ENCODE measurements at places on chromosomes 1 and 21.

DNA sequence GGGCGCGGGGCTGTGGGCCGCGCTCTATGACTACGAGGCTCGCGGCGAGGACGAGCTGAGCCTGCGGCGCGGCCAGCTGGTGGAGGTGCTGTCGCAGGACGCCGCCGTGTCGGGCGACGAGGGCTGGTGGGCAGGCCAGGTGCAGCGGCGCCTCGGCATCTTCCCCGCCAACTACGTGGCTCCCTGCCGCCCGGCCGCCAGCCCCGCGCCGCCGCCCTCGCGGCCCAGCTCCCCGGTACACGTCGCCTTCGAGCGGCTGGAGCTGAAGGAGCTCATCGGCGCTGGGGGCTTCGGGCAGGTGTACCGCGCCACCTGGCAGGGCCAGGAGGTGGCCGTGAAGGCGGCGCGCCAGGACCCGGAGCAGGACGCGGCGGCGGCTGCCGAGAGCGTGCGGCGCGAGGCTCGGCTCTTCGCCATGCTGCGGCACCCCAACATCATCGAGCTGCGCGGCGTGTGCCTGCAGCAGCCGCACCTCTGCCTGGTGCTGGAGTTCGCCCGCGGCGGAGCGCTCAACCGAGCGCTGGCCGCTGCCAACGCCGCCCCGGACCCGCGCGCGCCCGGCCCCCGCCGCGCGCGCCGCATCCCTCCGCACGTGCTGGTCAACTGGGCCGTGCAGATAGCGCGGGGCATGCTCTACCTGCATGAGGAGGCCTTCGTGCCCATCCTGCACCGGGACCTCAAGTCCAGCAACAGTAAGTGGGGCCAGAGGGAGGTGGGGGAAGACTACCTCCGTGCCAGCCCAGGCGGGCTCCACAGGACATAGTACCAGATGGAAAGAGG is 808 bp downstream of the MAP3K21 start:
- H3K4me3 ChIP-seq, result peak overlapping the region; percentile 83
- H3K27me3 ChIP-seq, result no peaks in the 10 kb centered on the region
- H3K36me3 ChIP-seq, result no peaks in the 10 kb centered on the region
- H3K27ac ChIP-seq, result peak overlapping the region; percentile 86
- peak; percentile 51 for DNase-seq

GRCh38 chr1:248892590-248892989 is 13.4 kb upstream of the PGBD2 start:
- DNase-seq, result no peak
- H3K4me3 ChIP-seq, result no peak overlapping the region
- no peak overlapping the region for H3K27ac ChIP-seq

- H3K36me3 ChIP-seq, result peaks cover 2% of the 10 kb centered on the region
- peak overlapping the region; percentile 39 for H3K27ac ChIP-seq
- peaks cover 41% of the 10 kb centered on the region for H3K4me1 ChIP-seq
- no peaks in the 10 kb centered on the region for H3K27me3 ChIP-seq
- no peak overlapping the region for H3K4me3 ChIP-seq
Measured at GRCh38 chr1:23402286-23403037, 22.1 kb downstream of the TCEA3 start.

DNA sequence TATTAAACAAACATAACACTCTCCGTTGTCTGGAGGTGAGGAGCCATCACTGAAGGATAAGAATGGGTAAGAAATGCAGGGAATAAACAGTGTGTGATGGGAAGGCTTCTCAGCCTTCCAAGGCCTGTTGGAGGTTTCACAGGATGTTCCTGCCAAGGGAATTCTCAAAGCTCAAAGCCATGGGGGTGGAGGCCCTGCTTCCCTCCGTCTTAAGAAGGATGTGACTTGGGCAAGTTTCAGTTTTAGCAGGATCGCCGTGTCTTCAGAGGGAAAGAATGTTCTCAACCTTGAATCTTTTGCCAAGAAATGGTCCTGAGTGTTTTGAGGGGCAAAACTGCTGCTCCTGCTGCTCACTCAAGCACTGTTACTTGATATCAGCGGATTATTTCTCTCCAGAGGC is 41.7 kb upstream of the IL20 start:
- H3K27ac ChIP-seq, result no peak overlapping the region
- H3K36me3 ChIP-seq, result no peaks in the 10 kb centered on the region
- H3K4me3 ChIP-seq, result no peak overlapping the region
- no peak for DNase-seq
- H3K27me3 ChIP-seq, result no peaks in the 10 kb centered on the region
- no peaks in the 10 kb centered on the region for H3K4me1 ChIP-seq
